ENCODE measurements at places on chromosomes 7 and 10.

DNA sequence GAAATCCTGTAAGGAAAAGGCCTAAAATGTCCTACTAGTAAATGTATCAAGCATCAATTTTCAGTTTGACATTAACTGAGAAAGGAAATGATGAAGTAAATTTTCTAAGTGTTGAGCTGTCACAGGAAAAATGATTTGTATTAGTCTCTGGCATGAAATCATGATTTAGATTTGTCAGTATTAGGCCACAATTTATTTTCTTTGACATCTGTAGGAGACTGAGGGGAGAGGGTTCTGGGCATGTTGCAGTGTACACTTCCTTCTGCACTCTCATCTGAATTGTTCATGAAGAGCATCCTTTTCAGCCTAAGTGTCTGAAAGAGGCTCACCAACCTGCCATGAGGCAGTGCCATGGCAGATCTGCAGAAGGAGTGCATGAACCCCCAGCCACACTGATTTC lies 15.9 kb downstream of the ADRB1 start:
- no peak overlapping the region for H3K4me3 ChIP-seq
- no peaks in the 10 kb centered on the region for H3K27me3 ChIP-seq
- DNase-seq: no peak
- H3K36me3 ChIP-seq: no peaks in the 10 kb centered on the region
- H3K27ac ChIP-seq: no peak overlapping the region

- no peak within 1 kb of the TSS for H3K27ac ChIP-seq
- no peaks in the 10 kb centered on the region for H3K36me3 ChIP-seq
Measured at GRCh38 chr10:1737222-1738061, at the start of gene ADARB2. Gene ADARB2 (minus strand): TSS chr10:1737525.

DNA sequence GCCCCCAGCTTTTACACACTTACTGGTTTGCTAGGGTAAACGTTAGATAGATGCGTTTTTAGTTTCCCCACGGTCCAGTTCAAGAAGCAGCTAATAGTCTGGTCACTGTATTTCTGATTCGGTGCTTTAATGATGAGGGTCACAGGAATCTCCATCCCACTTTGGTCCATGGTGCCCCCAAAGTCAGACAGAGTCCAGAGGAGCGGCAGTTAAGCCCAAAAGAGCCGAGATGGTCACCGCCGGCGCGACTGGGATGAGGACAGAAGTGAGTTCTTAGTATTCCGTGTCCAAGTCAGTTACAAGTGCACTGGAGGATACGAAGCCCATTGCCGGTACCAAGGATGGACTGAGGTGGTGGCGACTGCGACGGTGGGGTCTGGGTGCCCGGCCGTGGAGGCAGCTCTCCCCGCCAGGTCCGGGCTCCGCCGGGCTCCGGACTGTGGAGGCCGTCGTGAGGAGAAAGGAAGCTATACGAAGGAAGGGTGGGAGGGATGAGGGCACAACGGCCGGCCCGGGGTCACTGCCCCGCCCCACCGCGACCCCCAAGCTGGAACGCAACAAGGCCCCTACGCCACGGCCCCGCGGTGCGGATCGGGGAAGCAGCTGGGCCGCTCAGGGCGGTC lies 663 bp downstream of the HERPUD2 start:
- H3K36me3 ChIP-seq: peaks cover 9% of the 10 kb centered on the region
- DNase-seq: no peak
- peaks cover 10% of the 10 kb centered on the region for H3K27me3 ChIP-seq
- H3K4me1 ChIP-seq: peaks cover 44% of the 10 kb centered on the region

GRCh38 chr10:26790221-26790995 lies 70.3 kb downstream of the ABI1 start:
- H3K27ac ChIP-seq: no peak overlapping the region
- H3K4me1 ChIP-seq: peaks cover 16% of the 10 kb centered on the region
- no peaks in the 10 kb centered on the region for H3K27me3 ChIP-seq
- no peak overlapping the region for H3K4me3 ChIP-seq
- peaks cover 8% of the 10 kb centered on the region for H3K36me3 ChIP-seq
- no peak for DNase-seq

DNA sequence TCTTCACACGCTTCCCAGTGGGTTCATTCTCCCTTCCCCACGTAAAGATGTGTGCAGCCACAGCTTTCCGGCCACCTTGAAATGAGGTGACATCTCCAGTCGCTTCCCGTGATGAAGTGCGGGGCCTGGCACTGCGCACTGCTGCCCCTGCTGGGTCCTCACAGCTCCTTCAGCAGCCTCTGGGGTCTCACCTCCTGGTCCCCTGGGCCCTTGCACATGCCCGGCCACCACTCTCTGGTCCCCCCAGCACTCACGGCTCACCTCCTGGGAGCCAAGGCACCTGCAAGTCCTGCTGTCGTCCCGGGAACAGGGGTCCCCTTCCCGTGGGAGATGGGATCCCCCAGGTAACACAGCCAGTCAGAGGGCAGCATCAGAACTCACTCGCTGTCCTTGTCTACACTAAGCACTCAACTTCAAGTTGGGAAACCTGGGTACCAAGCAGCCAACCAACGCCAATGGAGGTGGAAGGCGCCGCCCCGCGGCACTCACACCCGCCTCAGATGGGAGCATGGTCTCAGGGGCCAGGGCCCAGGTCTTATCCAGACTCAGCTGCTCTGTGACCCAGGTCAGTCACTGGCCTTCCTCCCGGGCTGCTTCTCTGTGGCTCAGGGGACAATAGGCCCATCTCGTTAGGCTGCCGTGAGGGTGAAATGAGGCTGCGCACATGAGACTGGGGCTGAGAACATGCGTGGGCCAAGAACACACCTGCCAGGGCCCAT lies 176.2 kb downstream of the PTPRN2 start:
- H3K27ac ChIP-seq: no peak overlapping the region
- no peak for DNase-seq
- no peaks in the 10 kb centered on the region for H3K27me3 ChIP-seq
- H3K4me3 ChIP-seq: no peak overlapping the region
- no peaks in the 10 kb centered on the region for H3K36me3 ChIP-seq

GRCh38 chr10:23157691-23158369 lies 34.3 kb upstream of the PTF1A start:
- H3K36me3 ChIP-seq: no peaks in the 10 kb centered on the region
- DNase-seq: no peak
- H3K4me3 ChIP-seq: peak overlapping the region; percentile 59
- no peak overlapping the region for H3K27ac ChIP-seq

- no peaks in the 10 kb centered on the region for H3K27me3 ChIP-seq
- H3K4me3 ChIP-seq: no peak overlapping the region
- no peak for DNase-seq
- peaks cover 15% of the 10 kb centered on the region for H3K4me1 ChIP-seq
- no peaks in the 10 kb centered on the region for H3K36me3 ChIP-seq
Measured at GRCh38 chr7:23287612-23288011, 11.5 kb upstream of the MALSU1 start.

DNA sequence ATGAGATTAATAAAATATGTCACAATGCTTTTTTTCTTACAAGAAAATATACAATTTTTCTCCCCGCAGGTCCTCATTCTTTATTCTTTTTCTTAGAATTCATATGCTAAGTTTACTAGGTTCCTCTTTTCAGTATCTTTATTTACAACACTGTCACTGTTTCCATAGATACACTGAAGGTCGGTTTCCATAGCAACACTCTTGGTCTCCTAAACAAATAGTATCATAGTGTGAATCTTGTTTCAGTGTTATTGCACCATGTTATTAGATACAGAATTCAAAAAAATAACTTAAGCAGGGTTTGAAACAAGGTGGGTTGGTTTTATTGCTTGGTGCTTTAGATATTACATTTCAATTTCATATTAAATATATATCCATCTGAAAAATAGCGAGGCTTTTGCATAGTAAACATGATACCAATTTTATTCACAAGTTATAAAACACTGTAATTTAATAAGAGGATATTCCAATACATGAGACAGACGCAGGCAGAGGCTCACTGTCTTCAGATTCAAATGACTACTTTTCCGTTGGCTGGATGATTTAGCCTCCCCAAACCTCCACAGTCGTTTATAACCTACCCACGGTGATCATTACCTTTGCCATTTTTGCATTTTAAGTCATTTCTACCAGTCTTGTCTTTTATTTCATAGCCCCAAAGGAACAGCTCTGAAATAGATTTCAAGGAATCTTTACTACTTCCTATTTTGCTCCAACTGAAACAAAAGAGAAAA lies 88.9 kb upstream of the KLF6 start:
- no peaks in the 10 kb centered on the region for H3K36me3 ChIP-seq
- H3K4me1 ChIP-seq: peaks cover 29% of the 10 kb centered on the region
- H3K27ac ChIP-seq: no peak overlapping the region
- DNase-seq: no peak
- no peaks in the 10 kb centered on the region for H3K27me3 ChIP-seq

DNA sequence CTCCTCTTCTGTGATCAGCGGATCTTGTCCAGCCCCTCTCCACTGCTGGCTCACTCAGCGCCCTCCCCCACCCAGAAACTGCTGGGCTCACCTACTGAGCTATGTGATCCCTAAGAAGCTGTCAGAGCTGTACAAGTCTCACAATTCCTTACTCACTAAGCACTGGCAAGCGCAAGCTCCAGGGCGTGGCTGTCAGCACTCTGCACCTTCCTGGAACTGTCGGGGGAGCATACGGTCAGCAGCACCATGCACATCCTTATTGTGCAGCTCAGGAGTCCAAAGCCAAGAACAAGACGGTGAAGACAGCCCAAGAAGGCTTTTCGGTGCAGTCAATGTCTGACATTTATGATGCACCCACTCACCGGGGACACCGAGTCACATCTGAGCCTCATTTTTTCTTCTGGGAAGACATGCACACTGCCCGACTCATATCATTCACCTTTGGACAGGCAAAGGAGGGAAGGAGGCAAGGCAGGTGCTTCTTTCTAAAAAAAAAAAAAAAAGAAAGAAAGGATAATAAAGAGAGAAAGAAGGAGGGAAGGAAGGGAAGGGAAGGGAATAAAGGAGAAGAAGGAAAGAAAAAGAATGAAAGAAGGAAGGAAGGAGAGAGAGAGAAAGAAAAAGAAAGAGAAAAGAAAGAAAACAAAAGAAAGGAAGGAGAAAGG lies 56.3 kb downstream of the ASB13 start:
- H3K27me3 ChIP-seq: no peaks in the 10 kb centered on the region
- H3K4me1 ChIP-seq: no peaks in the 10 kb centered on the region
- H3K27ac ChIP-seq: no peak overlapping the region

DNA sequence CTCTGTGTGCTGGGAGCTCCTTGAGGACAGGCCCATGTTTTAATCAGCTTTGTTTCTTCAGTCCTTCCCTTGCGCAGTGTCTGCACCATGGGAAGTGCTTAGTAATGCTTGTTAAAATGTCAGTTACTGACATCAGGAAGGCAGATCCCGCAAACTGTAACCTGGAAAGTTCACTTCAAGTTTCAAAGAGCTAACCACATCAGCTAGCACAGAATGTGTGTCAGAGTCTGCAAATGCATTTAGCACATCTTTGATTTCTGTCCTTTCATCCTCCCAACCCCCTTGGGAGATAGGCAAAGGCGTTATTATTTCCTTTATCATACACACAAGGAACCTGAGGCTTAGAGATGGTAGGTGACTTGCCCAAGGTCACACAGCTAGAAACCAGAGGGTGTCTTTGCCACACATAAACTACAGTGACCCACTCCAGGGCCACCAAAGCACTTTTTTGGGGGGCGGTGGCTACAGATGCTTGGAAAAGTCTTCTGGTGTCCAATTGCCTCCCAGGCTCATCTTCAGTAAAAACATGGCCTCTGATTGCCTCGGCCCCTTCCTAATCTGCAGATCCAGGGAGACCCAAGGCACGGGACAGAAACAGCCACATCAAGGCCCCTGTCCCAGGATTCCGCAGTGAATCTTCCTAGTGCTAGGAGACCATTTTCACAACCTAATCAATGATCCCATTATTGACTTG lies 116.2 kb upstream of the GPR26 start:
- peaks cover 27% of the 10 kb centered on the region for H3K4me1 ChIP-seq
- no peak overlapping the region for H3K4me3 ChIP-seq
- H3K27me3 ChIP-seq: no peaks in the 10 kb centered on the region
- H3K36me3 ChIP-seq: peaks cover 2% of the 10 kb centered on the region
- no peak for DNase-seq

- H3K27me3 ChIP-seq: no peaks in the 10 kb centered on the region
- peak overlapping the region; percentile 65 for H3K27ac ChIP-seq
- no peak for DNase-seq
Measured at GRCh38 chr7:5598261-5598761, 174.7 kb upstream of the TNRC18 start.

DNA sequence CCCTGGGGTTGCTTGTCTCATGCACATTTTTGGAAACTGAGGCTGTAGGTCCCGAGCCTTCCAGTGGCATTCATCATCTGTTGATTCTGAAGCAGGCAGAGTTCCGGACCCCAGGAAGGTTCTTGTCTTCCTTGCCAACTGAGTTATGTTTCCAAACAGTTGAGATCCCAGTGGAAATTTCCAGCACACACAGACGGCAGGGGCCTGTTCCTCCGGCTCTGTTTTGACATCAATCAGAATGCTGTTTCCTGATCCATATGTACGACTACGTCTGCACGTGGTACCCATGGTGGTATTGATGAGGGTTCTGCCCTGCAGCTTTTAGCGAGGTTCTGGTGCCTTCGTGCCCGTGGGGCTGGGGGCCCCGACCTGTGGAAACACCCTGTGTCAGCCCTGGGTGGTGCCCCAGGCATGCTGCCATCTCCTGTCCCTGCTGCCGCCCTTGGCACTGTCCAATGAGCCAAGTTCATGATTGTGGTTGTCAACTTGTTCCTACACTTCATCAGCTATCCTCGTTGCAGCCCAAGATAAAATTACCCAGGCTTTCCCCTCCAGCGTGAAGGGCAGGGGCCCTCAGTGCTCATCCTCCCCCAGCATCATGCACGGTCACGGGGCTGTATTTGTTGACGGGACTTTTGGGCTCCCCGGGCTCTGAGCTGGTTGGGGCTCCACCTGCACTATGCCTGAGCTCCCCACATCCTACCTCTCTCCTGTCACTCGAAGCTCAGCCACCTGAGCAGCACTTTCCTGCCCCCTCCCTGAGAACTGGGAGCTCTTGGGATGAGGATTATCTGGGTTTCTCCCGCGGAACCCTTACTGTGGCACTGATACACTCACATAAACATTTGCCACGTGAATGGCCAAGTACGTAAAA lies 7.8 kb upstream of the DPYSL4 start:
- peaks cover 15% of the 10 kb centered on the region for H3K4me1 ChIP-seq
- no peak overlapping the region for H3K27ac ChIP-seq
- peaks cover 19% of the 10 kb centered on the region for H3K27me3 ChIP-seq

- H3K4me1 ChIP-seq: peaks cover 35% of the 10 kb centered on the region
- no peak for DNase-seq
- H3K36me3 ChIP-seq: peaks cover 7% of the 10 kb centered on the region
- H3K27me3 ChIP-seq: peaks cover 17% of the 10 kb centered on the region
- no peak overlapping the region for H3K27ac ChIP-seq
- H3K4me3 ChIP-seq: peak overlapping the region; percentile 61
Measured at GRCh38 chr10:124416733-124417132, 2.0 kb downstream of the OAT start.

DNA sequence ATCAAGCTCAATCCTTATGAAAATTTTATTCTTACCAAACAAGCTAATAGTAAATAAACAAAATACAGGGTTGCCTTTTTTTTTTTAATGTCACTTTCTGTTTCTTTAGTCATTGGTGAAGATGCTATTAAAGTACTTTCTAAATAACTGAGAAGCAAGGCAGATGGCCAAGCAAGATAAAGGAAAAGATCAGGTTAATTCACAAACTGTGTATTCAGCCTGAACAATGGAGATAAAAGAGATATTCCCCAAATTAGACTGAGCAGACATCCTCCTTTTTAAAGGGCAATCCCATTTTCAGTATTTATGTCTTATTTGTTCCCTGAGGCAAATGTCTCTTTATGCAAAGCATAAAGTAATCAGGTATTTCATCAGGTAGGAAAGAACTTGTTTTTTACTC lies 23.1 kb upstream of the XRCC2 start:
- H3K36me3 ChIP-seq: peaks cover 3% of the 10 kb centered on the region
- no peaks in the 10 kb centered on the region for H3K4me1 ChIP-seq
- no peak overlapping the region for H3K4me3 ChIP-seq
- no peak for DNase-seq

- H3K36me3 ChIP-seq: peaks cover 7% of the 10 kb centered on the region
- peaks cover 82% of the 10 kb centered on the region for H3K27me3 ChIP-seq
- DNase-seq: no peak
- 0 out of 2 replicates have a peak, but pooled peaks cover 2% of the 10 kb centered on the region for H3K4me1 ChIP-seq
- no peak overlapping the region for H3K4me3 ChIP-seq
- no peak overlapping the region for H3K27ac ChIP-seq
Measured at GRCh38 chr10:93859049-93859655, 34.6 kb upstream of the SLC35G1 start.
